Activated naive CD8-positive, alpha-beta T cell treated with anti-CD3 and anti-CD28 coated beads, Interleukin-2, amount 50 U/mL, for 24 hours (primary cell): ENCODE measurements at places on chromosomes 11 and 22.

GRCh38 chr11:113084297-113084696 is 123.1 kb downstream of the NCAM1 start:
- DNase-seq, result no peak

GRCh38 chr11:117417856-117418255 is 90.2 kb downstream of the CEP164 start:
- no peak for DNase-seq

- no peak for DNase-seq
Observed at GRCh38 chr11:114310095-114310494, 13.9 kb downstream of the NNMT start.

DNA sequence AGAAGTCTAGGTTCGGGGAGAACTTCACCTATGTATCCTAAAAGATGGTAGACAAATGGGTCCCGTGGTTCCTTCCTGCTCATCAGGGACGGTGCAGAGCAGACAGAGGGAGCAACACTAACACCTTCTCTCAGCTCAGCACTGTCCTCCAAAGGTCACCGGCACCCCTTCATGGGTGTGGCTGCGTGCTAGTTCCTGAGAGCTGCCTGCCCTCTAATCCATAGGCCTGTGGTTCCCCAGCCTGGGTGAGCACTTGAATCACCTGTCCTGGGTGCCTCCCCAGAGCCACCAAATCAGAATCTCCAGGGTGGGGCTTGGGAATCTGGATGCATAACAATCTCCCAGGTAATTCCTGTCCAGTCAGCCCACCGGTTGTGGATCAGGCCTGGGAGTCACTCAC is 113.9 kb upstream of the TMEM45B start:
- DNase-seq, result no peak

DNA sequence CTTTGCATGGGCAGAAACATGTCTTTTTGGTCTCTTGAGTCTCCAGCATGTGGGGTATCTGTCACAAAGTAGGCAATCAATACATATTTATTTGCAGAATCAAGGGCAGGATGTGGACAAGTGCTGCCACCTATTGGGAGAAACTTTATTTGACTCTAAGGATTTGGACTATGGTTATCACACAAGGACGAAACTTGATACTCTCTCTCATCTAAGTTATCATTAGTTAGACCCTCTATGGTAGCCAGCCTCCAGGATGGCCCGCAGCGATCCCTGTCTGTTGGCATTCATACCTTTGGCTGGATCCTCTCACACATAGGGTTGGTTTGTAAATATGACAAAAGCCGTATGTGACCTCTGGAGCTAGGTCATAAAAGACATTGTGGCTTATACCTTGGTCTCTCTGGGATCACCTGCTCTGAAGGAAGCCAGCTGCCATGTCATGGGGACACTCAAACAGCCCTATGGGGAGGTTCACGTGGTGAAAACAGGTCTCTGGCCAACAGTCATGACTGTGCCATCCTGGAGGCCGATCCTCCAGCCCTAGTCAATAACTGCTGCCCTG is 1.1 kb upstream of the FBXO7 start:
- peak; percentile 22 for DNase-seq

- DNase-seq, result peak; percentile 70
Observed at GRCh38 chr11:57567515-57568329, at the start of gene UBE2L6. Gene UBE2L6, minus strand, starts transcription at chr11:57567672. Its CDS starts 61 bp downstream, at chr11:57567611.
